ENCODE measurements at places on chromosomes 5 and 9.
A peak's percentile ranks its signal among the peaks of the same experiment; 100 is the strongest.

DNA sequence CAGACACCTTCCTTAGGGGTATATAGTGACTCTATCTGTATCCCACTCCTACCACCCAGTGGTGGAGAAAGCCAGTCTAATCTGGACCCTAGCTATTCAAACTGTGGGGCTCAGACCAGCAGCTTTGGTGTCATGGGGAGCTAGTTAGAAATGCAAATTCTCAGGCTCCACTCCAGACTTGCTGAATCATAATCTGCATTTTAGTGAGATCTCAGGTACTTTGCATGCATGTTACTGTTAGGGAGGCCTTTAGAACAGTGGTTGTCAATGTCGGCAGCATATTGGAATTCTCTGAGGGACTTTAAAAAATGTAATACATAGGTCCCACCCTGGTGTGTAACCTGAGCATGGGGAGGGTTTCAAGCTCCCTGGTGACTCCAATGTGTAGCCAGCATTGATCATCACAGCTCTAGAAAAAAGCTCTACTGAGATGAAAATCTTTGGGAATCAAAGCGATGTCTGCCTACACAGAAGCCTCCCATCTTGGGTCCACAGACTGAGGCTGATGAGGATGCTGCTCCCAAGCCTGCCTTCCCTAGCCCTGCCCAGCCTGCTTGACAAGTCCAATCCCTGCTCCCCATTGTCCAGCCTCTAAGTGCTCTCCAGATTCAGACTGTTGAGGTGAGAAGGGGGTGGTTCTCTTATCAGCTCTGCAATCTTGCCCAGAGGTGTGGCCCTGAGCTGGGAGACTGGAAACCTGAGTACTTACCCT, 11.9 kb upstream of the GM2A start:
- DNase-seq, result no peak

DNA sequence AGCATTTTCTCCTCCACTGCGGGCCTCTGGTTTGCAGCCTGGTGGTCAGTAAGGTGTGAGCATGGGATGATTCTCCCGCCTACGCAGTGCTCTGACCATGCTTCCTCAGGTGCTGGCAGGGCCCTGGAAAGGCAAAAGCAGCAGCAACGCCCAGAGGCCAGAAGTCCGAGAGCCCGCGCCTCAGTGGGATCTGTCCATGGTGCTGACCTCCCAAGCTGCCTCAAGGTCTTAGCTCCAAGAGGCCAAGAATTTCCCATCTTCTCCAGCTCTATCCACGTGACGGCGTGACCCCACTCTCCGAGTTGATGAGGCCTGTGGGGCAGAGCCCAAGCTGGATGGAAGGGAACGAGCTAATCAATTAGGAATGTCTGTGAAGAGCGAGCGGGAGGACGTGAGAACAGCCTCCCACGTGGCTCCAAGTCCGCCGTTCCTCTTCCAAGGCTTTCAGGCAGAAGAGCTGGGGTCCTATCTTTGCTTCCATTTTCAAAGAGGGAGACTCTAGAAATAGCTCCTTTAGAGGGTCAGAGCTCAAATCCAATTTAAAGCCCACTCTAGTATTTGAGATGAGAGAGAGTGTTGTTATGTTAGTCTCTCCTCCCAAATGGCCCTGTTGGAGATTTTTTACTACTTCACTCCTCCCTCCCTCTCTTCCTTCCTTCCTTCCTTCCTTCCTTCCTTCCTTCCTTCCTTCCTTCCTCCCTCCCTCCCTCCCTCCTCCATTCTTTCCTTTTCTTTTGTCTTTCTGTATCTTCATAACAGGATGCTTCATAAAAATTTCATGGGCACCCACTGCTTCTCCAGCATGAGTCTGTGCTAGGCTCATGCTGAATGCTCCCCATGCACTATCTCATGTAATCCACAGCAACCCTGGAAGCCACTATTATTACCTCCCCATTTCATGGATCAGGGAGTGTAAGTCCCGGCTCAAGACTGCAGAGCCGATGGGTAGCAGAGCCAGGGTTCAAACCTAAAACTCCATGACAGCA, 69.3 kb downstream of the OLFM1 start:
- DNase-seq, result peak; percentile 14

GRCh38 chr9:69097064-69097463, 61.5 kb downstream of the FXN start:
- no peak for DNase-seq

- no peak for DNase-seq
These were observed 1695.4 kb upstream of the WWC1 start for GRCh38 chr5:166596043-166596442.

DNA sequence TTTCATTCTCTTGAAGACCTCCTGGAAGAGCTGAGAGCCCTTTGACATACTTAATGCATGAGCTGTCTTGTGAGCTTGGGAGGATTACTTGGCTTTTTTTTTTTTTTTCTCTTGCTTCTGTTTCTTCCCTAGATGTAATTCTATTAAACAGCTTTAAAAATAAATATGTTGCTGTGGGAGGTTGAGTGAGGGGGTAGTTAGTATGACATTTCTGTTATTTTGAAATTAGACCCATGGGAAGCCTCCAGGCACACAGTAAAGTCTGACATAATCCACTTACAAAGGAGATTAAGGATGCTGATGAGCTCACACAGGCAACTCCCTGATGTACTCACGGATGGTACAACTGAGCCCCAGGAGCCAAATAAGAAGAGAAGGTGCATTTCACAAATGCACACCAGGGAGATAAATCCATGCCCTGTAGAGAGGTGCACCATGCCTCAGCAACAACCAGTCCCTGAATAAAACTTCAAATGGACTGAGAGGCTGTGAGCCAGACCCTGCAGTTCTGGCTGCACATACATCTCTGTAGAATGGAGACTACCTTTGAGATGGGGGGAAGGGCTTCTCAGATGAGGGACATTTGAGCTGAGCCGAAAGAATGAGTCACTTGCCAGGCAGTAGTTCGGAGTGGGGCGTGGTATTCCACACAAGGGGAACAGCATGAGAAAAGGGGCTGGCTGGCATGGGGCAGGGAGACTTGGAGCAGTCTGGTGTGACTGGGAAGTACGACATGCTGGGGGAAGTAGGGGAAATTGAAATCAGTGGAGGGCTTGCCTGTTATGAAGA, 68.7 kb downstream of the ACTL7B start:
- DNase-seq, result no peak

DNA sequence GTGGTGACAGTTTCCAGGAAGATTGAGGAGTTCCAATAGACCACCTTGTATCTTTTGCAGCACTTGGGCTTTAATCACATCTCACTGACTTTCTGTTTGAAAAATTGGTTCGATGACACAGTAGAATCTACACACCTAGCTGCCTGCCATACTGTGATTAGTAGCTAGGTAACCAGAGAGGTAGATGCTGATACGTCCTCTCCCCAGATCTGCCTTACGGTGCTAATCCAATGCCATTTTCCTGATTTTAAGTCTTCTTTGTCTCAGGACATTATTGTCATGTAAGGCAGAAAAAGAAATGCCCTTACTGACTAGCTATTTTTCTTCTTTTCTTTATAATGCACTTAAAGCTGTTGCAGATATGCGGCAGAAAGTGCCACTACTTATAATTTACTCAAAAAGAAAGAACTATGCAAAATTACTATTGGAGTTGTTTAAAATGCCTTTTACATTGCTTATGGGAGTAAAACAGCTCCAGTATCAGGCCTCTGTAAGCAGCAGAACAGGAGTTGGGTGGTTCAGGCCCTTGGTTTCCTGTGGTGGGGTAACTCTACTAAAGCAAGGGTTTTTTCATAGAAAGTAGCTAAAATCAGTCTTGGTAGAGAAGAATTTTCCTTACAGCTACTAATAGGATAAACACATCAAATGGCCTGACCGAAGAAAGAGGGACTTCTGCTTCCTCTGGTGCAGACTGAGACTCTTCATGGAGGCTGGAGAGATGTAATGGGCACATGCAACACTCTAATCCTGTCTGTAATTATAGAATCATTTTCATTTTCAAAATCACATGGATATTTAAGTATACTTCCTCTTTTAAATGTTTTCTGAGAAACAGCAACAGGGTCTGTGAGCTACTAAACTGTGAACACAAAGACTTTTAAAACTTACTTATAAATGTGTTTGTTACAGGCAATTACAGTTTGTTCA, 177.2 kb downstream of the MAPKAP1 start:
- no peak for DNase-seq

DNA sequence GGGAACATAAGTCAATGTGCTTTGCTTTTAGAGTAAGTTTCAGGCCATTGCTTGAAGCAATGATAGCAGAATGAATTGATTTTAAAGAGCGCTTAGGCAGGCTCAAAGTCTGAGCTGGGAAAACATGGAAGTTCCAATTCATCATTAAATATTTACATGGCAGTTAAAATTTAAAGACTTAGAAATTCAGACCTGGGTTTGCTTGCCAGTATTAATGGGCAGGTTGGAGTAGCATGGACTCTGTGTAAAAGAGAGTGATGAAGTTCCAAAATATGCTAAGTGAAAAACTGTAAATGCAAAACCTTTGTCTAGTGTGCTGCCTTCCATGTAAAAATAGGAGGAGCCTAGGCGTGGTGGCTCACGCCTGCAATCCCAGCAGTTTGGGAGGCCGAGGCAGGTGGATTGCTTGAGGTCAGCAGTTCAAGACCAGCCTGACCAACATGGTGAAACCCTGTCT, 48.3 kb upstream of the PIK3R1 start:
- DNase-seq, result no peak

GRCh38 chr5:33601881-33602280, 161.1 kb downstream of the TARS1 start:
- no peak for DNase-seq

- DNase-seq, result no peak
These were observed 208.3 kb upstream of the MAP3K1 start for GRCh38 chr5:56607074-56607473.

- peak; percentile 14 for DNase-seq
These were observed 210.2 kb upstream of the ACTBL2 start for GRCh38 chr5:57692582-57693487.

GRCh38 chr5:88248743-88249540, 19.7 kb downstream of the TMEM161B start:
- DNase-seq, result no peak

DNA sequence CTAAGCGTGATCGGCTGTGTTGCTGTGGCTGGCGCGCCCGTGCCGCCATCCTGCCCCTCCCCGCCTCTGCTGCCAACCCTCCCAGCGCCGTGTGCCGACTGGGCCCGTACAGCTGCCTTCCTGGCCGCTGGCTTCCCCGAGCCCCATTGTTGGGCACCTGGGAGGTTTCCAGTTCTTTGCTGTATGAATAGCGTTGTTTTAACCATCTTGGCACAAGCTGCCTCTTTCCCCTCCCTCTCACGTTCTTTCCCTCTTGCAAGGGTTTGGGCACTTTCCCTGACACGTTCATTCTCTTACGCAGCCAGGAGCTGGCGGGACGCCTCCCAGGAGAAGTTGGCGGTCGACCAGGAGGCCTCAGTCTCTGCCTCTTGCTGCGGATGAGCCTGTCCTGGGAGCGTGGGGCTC, 43.1 kb upstream of the RXRA start:
- peak; percentile 71 for DNase-seq

GRCh38 chr5:132221781-132222648, 5.6 kb downstream of the P4HA2 start:
- peak; percentile 42 for DNase-seq

DNA sequence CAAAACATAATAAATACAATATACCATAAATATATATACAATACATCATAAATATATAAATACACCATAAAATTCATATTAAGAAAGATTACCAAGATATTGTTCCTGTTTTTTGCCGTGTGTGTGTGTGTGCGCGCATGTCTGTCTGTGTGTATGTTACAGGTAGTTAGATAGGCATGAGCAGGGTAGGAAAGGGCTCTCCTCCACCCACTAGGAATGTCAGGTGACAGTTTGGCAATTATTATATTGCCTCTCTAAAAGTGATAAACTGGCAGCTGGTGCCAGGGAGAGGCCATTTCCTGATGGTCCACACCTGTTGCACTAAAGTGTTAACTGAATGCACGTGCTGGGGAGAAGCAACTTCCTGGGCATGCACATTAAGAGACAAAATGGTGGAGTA, 232.8 kb downstream of the ADAMTS6 start:
- DNase-seq, result peak; percentile 8

- DNase-seq, result no peak
These were observed 11.4 kb upstream of the ARSI start for GRCh38 chr5:150313921-150314716.

GRCh38 chr9:125906893-125907292, 159.7 kb downstream of the PBX3 start:
- DNase-seq, result no peak

DNA sequence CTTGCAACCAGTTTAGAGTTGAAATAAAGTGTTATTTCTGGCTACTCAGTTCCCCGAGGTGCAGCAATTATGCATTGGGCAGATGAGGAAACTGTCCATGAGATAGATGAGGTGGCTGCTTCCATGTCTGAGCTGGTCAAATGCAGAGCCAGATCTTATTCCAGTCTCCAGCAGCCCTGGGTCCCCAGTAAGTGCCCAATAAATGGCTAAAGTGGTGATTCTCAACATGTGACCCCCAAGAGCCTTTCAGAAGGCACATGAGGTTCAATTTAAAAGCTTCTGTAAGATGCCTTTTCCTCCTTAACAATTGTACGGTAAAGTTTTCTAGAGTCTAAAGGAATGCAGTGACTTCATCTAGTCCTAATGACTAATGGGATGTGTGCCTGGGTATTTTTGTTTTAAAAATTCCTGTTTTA, 17.5 kb downstream of the ATOX1 start:
- no peak for DNase-seq

DNA sequence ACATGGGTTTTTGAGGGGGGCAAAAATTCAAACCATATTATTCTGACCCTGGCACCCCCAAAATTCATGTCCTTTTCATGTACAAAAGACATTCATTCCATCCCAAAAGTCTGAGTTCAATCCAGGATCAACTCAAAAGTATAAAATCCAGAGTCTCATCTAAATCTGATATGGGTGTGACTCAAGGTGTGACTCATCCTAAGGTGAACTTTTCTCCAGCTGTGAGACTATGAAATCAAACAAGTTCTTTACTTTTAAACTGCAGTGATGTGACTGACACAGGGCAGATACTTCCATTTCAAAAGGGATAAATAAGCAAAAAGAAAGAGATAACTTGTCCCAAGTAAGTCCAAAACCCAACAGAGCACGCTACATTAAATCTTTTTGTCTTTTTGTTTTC, 20.6 kb upstream of the CYLC2 start:
- DNase-seq, result no peak

DNA sequence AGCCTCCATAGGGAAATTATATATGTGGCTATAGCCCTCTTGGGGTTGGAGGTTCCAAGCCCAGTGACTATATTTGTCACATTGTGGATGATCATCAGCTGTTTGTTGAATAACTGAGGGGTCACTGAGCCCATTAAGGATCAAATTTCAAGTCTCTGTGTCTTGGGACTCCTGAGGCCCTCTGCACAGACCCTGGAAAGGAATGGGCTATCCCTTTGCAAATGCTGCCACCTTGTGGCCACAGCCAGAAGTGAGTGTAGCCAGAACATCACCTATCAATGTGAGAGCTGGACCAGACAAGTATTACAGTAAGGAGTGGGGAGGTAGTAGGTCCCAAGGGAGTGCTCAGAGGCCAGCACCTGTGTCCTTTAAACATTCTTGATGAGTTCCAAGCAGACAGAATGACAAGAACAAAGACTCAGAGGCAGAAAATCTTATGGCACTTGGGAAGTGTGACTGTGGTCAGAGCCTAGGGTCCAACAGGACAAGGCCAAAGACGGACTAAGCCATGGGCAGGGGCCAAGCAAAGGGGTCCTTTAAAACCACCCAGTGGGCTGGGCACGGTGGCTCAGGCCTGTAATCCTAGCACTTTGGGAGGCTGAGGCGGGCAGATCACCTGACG, 8.2 kb downstream of the RPP25L start:
- peak; percentile 85 for DNase-seq
